ENCODE measurements at places on chromosomes 6 and 20. TPM values are rescaled to one million over a fixed set of nuclear protein-coding genes. Genes with fewer than 3 reads are reported as not detected.

The PI3 gene
- total RNA-seq, result not detected

The FOXA2 gene
- total RNA-seq, result not detected

The CD2AP gene
- 28.6 TPM for total RNA-seq

The GPSM3 gene
- total RNA-seq, result 69.4 TPM

The LAMA5 gene
- 1.0 TPM for total RNA-seq

The TMEM74B gene
- total RNA-seq, result 0.23 TPM

The PAK5 gene
- total RNA-seq, result not detected

The MAPK13 gene
- total RNA-seq, result 70.1 TPM

The DPPA5 gene
- total RNA-seq, result not detected

The TPX2 gene
- total RNA-seq, result 79.1 TPM

The LIME1 gene
- 10.8 TPM for total RNA-seq

Data from activated CD8-positive, alpha-beta memory T cell treated with anti-CD3 and anti-CD28 coated beads for 36 hours (primary cell).